ENCODE measurements at places on chromosomes 1 and 21.

DNA sequence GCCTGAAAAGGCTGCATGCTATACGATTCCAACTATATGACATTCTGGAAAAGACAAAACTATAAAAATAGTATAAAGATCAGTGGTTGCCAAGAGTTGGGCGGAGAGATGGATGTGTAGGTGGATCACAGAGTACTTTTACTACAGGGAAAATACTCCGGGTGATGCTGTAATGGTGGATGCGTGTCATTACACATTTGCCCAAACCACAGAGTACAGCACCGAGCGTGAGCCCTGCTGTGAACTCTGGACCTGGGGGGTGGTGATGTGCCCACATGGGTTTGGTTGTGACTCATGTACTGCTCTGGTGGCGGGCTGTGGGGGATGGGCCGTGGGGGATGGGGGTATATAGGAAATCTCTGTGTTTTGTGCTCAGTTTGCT is 162.7 kb upstream of the COL6A1 start:
- DNase-seq = peak; percentile 2

DNA sequence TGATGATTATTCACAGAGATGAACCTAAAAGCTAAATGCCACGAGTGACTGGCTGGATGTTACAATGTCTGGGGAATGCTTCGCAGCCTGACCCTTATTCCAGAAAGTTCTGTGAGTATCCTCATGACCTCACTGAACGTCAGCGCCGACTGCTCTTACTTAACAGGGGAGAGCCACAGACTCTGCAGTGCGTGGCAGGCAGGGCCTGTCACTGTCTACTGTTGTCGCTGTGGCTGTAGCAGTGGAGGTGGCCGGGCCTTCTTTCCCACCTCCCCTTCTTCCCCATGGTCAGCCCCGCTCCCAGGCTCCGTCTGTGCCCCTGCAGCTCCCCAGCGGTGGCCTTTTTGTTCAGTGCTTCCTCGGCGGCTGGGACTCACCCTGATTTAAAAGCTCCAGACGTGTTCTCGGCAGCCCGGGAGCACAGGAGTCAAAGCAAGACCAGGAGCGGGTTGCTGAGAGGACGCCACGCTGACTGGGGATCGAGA is 52.2 kb upstream of the TARBP1 start:
- DNase-seq = no peak

DNA sequence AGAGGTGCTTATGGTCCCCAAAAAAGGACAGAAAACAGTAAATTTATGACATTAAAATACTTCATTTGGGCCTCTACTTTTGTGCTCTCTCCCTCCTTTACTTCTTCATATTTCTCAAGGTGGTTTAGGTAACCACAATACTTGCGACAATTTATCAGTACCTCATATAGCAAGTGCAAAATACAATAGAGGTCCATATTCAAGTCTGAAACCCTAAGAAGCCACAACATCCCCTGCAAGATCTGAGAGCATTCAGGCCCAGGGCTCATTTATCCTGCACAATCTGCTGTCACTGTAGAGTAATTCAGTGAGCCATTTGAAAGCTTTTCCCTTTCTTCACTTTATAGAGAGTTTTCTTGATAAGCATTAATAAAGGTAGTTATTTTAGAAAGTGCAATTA is 24.2 kb upstream of the ATP6V1G3 start:
- DNase-seq = no peak

DNA sequence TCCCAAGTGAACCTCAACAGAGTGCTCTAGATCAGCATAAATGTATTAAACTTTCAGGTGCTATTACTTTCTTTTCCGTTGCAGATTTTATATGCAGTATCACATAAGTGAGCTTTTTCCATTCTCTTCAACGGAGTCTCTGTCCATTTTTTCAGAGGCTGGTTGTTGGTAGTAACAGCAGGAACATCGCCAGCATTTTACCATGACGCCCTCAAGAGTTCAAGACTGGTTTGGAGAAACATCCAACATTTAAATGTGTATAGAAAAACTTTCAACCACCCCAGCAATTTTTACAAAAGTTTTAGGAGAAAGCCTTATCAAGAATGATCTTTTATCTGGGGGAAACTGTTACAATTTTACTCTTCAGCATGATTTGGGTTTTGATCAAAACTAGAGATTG is 117.0 kb downstream of the TGFB2 start:
- DNase-seq = no peak

- no peak for DNase-seq
These were observed 2291.1 kb downstream of the MRPL39 start for GRCh38 chr21:23316190-23316589.

DNA sequence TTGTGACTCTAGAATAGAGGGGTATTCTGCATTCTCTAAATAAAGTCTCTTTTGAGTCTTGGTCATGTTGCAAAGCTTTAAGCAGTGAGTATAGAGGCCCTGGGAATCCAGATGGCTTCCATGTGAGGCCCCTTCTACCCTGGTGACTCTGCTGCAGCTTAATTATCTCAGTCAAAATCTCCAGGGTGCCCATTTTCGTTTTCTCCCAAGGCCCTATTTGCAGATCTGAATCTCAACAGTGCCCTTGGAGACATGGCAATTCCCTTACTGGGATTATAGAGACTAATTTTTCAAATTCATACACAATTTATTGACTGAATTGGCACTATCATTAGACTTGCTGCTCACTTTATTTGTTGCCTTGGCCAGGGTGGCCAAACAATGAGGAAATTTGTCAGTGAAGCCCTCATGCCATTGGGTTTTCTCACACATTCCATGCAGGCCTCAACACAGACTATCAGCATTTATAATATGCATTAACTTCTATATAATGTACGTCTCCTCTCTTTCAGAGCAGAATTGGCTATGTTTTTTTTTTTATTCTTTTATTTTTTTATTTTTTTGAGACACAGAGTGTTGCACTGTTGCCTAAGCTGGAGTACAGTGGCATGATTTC is 35.1 kb downstream of the PROX1 start:
- DNase-seq = no peak

GRCh38 chr1:231625975-231626534 is 535 bp upstream of the DISC1 start:
- no peak for DNase-seq

DNA sequence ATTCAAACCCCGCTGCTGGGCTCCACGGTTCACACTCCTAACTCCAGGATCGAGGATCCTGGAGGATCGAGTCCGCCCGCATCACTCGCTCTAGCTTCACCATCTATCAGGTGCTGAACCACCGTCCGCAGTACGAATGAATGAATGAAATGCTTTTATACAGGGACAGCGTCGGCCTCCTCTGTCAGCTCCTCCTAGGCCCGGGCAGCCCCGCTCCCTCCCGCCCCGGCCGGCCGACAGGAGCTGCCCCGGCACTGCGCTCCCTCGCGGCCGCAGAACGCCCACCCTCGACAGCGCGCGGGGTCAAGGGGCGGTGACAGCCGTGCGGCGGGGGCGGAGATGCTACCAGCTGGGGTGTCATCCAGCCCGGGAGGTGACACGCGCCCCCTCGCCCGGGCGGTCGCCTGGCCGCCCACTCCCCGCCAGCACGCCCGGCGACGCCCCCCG is 520 bp downstream of the ZBTB17 start:
- peak; percentile 64 for DNase-seq

DNA sequence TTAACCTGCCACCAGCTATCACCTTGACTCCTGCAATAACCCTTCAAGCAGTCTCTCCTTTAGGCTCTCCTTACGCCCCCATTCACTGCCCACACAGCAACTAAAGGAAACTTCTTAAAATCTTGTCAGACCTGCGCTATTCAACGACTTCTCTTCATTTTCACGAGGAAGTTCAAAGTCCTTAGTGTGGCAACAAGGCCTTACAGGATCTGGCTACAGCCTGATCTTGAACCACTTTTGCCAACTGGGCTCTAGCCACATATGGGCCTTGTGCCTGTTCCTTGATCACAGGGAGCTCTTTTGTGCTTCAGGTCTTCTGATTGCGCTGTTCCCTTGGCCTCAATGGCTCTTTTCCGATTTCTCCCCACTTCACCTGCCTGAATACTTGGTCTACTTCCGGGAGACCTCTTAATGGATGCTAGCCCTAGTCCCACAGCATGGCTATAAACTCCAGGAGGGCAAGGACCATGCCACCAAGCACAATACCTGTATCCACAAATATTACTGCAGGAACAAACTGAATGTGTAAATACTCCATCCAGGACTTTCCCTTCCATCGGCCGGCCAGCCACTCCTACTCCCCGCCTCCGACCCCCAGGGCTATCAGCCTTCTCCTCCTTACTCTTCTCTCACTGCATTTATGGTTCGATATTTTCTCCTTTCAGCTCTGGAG is 2.3 kb upstream of the CTNNBIP1 start:
- DNase-seq = no peak

DNA sequence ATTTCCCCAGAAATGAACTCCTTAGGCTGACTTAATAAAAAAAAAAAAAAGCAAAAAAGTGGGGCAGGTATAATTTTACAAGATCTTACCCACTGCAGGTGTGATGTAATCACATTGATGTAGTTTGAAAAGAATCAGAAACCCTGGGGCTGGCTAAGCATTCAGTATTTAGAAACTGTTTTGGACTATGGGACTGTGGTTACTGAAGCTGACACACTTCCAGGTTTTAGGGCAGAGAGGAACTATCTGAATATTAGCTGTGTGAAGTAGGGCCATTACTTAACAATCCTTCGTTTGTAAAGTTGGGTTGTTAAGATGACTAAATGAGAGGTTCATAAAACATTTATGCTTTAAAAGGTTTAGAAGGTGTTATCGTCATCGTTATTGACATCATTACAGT is 165.3 kb downstream of the FASLG start:
- no peak for DNase-seq

DNA sequence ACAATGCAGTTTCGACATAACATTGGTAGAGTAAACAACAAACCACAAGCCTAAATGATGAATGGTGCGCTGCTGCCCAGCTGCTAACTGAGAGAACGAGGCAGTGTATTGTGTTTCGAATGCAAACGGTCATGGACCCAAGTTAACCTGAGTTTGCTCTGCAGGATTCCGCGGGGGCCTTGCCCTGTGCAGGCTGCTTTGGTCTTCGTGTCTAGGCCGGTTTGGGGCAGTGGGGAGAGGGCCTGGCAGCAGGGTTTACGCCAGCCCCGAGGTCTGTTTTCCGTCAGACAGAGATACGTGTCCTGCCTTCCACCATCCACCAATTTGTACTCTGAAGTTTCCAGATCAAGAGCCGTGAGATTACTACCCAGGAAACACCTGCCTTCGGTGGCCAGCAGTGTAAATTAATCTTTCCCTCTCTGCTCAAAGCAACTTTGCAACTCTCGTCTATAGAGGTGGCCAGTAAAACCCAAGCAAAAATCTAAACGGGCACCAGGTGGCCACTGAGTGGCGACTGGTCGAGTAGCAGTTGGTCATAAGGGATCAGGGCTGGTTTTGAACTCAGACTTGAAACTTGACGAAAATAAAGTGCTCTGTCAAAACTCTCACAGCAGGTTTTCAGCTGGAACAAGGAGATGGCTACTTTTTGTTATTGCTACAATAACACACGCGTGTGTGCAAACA is 6.3 kb upstream of the PRDM15 start:
- DNase-seq = no peak

DNA sequence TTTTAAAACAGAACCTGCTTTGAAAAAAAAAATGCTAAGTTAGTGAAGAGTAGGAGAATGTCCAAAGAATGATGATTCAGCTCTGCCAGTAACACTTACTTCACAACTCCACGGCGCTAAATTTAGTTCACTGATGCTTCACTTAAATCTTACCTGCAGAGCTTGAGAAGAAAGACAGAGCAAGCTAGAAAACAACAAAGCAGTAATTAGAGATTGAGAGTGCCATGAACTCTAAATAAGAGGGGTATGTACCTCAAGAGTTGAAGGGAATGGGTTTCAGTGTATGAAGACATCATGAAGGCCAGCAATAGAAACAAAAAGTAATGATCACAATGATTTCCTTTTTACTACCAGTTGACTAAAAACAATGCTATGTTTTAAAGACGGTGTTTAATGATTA is 32.8 kb downstream of the EPRS1 start:
- no peak for DNase-seq

GRCh38 chr1:91674107-91674506 is 173.5 kb downstream of the CDC7 start:
- no peak for DNase-seq

GRCh38 chr1:225660544-225660946 is 7.6 kb upstream of the ENAH start:
- DNase-seq = no peak

DNA sequence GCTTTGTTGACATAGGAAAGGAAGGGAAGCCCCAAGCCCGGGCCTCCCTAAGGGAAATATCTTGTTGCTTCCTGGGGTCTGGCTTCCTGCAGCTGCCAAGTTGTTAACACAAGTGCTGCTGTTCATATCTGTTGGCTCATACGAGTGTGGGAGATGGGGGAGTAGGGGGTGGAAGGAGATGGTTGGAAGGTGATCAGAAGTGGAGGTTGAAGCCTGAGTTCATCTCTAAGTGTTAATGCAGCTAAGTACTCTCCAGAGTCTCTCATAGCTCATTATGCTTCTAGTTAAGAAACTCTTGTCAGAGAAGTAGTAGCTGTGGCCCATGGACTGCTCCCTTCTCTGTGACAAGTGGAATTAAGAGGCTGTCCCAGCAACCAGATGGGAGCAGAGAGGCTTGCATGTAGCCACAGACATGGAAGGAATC is 319.2 kb upstream of the SPAG17 start:
- DNase-seq = no peak

- no peak for DNase-seq
These were observed 57.0 kb downstream of the HSPG2 start for GRCh38 chr1:21879928-21880618.

DNA sequence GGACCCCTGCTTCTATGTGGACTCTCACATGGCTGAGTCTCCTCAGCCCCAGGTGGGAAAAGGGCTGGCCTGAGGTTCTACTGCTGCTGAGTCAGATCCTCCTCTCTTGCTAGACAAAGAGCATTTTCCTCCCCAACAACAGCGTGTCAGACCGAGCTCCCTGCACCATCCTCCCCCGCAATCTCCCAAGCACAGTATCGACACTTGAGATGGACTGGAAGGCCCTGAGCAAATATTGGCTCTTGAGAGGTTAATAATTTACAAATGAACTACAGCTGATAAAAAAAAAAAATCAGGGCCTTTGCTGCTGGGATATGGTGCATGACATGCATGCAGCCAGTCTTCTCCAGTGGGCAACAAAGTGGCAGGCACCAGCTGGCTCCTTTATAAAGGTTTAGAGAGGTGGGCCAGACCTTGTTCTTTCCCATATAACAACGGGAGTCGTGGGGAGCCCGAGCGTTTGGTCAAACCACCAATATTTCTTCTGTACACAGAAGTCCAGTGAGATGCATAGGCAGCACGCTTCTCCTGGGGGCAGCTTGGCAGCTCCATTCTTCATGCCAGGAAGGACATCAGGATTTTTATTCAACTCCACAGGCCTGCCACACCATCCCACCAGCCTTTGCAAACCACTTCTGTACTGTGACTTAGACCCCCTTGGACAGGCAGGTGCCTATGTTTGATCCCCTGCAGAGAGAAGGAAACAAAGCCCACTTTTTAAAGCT is 55.4 kb upstream of the CAMK1G start:
- DNase-seq = no peak

- no peak for DNase-seq
These were observed 10.7 kb downstream of the DCST2 start for GRCh38 chr1:155022927-155023236.
